ENCODE measurements at places on chromosomes 7 and 10.

- DNase-seq: no peak
These were observed 3.5 kb upstream of the MGAM start for GRCh38 chr7:141992156-141992555.

- DNase-seq: peak; percentile 85
These were observed 45.3 kb upstream of the OSBPL3 start for GRCh38 chr7:25025218-25025671.

DNA sequence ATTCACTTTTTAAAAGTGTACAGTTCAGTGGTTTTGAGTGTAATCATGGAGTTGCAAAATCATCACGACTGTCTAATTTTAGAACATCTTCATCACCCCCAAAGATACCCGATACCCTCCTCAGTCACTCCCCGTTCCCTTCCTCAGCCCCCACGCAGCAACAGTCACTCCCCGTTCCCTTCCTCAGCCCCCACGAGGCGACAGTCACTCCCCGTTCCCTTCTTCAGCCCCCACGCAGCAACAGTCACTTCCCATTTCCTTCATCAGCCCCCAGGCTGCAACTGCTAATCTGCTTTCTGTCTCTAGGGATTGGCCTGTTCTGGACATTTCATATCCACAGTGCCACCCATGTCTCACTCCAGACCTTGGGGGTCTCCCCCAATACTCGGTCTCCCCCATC lies 161.6 kb upstream of the PPP2R2D start:
- DNase-seq: no peak

GRCh38 chr10:7027237-7027912 lies 383.5 kb downstream of the SFMBT2 start:
- no peak for DNase-seq

DNA sequence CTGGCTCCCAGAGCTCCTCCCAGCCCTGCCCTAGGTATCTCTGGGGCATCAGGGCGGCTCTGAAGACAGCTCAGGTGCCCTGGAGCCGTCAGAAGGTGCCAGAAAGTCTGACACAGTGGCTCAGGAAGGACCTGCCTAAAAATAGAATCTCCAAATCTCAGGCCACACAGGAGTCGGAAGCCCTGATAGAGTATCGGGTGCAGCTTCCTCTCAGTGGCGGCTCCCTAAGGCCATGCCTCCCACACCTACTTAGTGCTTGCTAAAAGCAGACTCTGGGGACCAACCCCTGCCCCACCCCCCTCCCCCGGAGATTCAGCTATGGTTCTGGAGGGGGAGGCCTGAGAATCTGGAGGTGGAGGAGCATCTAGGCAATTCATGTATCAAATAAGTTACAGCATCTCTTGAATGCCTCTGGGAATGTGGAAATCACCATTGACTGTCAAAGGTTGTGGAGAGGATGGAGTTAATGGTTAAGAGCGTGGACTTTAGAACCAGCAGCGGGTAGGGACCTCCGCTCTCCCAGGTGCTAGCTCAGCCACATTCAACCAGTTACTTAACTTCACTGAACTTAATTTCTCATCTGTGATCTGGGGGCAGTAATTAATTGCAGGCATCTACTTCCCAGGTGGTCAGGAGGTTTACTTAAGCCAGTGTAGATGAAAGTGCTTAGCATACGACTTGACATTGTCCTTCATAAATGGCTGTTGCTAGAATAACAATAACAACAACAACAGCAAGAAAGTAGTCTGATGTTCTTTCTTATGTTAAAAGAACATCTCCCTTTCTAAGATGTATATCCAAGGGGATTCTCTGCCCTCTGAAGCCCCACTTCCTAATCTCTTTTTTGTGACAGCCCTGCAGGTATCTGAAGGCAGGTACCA lies 38.6 kb upstream of the MXI1 start:
- no peak for DNase-seq

DNA sequence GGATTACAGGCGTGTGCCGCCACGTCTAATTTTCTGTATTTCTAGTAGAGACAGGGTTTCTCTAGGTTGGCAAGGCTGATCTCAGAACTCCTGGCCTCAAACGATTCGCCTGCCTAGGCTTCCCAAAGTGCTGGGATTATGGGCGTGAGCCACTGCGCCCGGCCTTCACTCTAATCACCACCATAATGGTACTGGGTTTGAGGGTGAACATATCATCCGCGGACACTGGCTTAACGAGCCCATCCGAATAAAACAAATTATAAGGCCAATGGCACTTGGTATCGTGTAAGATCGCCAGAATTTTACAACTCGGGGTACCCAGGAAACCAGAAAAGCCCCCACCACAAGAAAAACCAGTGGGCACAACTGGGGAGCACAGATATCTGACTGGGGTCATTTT lies 580 bp downstream of the FAM200A start:
- no peak for DNase-seq

GRCh38 chr7:130087364-130087763 lies 17.0 kb downstream of the KLHDC10 start:
- DNase-seq: peak; percentile 42

- DNase-seq: peak; percentile 11
These were observed 20.2 kb downstream of the TAS2R16 start for GRCh38 chr7:122975341-122975740.

- DNase-seq: no peak
These were observed 67.8 kb upstream of the ATP6V0A4 start for GRCh38 chr7:138865843-138866242.

DNA sequence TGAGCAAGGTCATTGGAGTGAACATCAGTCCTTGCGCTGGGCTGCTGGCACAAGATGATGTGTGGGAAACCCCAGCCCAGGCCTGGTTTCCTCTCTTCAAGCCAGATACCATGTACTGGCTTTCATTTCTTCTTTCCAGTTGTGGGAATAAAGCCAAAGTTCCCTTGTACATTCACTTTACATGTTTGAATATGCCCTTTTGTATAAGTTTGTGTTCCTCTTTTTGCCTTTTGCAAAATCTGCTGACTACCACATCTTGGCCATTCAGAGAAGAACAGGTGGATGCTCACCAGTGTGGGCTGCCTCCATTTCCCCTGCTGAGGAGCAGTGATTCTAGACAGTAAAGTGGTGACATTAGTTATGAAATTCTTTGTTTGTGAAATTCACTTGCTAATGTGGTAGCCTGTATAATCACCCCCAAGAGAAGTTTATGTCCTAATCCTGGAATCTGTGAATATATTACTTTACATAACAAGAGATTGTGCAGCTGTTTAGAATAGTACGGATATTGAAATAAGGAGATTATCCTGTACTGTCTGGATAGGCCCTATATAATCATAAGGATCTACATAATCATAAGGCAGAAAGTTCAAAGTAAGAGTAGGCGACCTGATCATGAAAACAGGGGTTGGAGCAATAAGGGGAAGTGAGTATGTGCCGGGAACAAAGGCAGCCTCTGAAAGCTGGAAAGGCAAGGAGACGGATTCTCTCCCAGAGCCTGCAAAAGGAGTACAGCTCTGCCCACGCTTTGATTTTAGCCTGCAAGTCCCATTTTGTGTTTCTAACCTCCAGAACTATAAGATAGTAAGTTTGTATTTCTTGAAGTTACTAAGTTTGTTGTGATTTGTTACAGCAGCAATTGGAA lies 18.8 kb upstream of the AOAH start:
- DNase-seq: no peak

DNA sequence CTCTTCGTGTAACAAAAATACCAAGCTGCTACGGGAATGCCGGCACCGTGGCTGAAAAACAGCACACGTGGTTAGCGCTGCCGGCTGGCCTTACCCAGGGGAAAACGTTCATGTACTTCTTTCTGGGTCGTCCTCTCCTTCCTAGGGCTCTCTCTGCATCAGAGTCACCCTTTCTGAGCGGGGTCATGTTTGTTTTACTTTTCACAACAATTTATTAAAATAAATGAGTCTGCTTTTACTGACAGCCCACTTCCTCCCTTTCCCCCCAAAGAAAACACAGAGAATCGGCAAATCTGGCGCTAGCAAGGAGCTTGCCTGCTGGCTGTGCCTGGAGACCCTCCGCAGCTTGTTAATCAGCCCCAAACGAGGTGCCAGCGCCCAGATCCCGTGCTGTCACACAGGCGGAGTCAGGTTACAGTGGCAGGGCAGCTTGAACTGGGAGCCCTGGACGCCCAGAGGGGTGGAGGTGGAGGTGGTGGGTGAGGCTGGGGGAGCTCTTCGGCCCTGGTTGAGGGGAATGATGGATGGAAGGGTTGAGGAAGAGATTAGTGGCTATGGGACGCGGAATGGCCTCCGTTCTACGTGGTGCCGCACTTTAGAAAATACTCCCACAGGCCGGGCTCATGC lies 162.2 kb upstream of the TNS3 start:
- DNase-seq: peak; percentile 34

DNA sequence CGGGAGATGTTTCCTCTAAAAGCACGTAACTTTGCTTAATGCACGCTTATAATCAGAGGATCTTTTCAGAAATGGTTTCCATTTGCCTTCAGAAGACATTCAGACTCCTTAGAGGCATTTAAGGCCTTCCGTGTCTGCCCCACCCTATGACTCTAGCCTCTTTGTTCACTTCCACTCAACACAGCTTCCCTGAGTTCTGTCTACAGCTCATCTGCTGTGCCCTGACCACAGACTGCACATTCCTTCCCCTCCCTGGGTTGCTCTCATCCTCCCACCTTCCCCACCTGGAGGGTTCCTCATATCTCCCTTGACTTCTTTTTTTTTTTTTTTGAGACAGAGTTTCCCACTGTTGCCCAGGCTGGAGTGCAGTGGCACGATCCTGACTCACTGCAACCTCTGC lies 16.6 kb downstream of the FBH1 start:
- DNase-seq: no peak

DNA sequence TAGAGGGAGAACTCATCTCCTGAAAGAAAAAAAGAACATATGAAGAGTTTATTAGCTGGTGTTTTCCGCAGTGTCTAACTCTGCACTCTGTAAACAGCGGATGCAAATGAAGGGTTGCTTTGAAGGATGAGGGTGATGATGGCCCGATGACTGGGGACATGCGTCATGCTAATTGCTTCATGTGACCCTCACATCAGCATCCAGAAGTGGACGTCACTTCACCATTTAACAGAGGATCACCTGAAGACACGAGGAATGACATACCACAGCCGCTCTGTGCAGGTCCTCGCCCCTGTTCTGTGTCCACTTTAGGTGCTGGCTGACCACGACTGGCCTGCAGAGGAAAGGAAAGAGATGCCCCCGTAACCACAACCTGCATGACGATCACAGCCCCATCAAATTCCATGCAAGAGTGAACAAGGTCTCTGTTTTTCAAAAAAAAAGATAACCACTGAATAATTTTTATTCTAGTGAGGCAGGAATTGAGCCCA lies 82.9 kb downstream of the KLF6 start:
- no peak for DNase-seq

Data from cardiac fibroblast (primary cell).